ENCODE measurements at places on chromosomes 2 and 18.

- DNase-seq: no peak
These were observed 1337.2 kb upstream of the NRXN1 start for GRCh38 chr2:52369178-52369577.

DNA sequence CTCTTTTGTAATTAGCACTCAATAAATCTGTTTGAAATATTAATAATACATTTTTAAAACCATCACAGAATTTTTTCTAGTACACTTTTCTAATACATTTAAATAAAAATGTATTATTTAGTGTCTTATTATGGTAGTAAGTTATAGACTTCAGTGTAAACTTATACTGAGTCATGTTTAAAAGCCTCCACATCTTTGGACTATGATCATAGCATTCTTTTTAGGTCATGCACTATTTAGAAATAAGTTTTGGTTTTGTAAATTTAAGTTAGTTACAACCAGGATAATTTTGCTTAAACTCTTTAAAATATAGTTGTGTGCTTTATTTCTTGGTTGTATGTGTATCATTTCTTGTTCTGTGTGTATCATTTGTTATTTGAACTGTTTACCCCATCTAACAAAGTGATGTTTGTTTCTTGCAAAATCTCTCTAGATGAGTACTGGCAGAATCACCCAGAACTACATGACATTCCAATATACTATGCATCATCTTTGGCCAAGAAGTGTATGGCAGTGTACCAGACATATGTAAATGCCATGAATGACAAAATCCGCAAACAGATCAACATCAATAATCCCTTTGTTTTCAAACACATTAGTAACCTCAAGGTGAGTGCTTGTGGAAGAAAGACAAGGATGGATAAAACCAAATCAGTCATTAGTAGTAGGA is 16.7 kb downstream of the CPSF3 start:
- peak; percentile 78 for DNase-seq

- DNase-seq: peak; percentile 87
These were observed 176.4 kb downstream of the AGAP1 start for GRCh38 chr2:235669983-235670962.

DNA sequence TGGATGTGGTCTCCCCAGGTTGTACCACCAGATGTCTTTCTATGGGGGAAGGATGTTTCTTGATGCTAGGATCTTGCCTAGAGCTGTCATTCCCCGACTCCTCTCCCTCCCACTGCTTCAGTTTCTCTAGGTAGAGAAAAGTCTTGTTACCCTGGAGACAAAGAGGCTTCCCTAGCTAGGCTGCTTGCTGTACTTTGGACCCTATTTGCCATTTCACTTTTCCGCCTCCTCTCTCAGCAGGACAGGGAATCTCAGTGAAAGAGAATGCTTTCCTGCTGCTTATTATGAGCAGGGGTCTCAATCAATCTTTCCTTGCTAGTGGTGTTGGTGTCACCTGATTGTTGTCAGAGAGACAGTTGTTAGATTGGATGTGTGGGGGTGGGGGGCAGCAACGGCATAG is 818.8 kb upstream of the GYPC start:
- DNase-seq: no peak

GRCh38 chr2:18903750-18904149 is 314.4 kb upstream of the NT5C1B start:
- DNase-seq: no peak

DNA sequence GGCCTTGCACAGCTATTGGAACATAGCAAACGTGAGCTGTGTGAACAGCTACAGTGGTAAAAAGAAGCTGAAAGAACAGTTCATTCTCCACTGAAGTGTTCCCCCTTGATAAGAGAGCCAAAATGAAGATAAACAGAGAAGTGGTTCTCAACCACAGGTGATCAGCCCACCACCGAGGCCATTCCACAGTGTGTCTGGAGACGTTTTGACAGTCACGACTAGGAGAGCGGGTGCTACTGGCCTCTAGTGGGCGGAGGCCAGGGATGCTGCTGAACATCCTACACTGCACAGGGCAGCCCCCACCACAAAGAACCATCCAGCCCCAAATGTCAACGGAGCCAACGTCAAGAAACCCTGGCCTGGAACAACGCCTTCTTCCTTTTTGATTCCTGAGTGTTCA is 38.4 kb downstream of the ADCY3 start:
- DNase-seq: no peak

DNA sequence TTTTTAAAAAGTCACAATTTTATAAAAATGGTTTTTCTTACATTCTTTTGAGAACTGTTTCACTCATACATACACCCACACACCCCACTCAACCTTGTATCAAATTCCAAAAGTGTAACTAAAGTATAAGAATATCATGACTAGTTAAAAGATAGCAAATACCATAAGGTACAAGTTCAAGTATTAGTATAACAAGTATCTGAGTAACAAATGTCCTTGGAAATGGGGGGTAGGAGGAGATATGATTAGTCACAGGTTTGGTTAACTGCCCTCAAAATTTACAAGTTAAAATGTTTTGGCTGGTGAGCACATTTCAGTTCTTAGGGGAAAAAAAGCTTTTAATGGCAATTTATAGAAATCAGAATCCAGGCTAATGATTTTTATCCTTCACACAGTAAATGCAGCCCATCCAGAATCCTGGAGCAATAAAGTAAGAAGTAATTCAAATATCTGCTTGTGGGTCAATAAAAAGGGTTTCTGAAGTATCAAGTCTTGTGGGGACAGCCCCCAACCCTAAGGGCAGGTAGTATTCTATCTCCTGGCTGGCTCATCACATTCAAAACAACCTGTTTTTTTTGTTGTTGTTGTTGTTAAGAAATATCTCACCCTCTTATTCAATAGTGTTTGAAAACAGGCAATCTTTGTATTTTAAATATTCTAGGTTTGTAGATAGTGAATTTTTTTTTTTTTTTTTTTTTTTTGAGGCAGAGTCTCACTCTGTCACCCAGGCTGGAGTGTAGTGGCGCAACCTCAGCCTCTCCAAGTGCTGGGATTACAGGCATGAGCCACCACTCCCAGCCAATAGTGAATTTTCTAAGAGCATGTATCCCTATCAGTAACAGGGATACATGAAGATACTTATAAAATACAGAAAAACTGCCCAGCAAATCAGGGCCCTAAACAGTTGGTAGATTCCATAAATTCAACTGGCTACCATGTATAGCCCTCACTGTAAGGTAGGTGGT is 14.5 kb downstream of the IAH1 start:
- DNase-seq: no peak

- peak; percentile 32 for DNase-seq
These were observed 169.7 kb upstream of the LRP1B start for GRCh38 chr2:142300517-142300916.

GRCh38 chr2:9280224-9280623 is 73.6 kb downstream of the ASAP2 start:
- no peak for DNase-seq

DNA sequence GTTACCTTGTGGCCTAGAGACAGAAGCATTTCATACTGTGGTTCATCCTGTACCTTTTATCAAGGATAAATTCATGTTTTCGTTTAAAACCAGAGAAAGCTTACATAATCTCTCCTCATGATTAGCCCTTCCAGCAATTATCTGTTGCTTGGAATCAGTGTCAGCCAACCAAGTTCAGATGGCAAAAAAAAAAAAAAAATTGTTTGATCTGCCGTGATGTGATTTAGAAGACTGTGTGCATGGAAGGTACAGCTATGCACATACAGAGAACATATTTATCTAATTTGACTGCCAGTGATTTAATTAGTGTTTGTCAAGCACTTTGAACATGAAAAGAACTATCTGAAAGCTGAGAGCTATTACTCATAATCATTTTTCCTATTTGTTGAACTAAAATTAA is 180.9 kb downstream of the ZEB2 start:
- DNase-seq: no peak

DNA sequence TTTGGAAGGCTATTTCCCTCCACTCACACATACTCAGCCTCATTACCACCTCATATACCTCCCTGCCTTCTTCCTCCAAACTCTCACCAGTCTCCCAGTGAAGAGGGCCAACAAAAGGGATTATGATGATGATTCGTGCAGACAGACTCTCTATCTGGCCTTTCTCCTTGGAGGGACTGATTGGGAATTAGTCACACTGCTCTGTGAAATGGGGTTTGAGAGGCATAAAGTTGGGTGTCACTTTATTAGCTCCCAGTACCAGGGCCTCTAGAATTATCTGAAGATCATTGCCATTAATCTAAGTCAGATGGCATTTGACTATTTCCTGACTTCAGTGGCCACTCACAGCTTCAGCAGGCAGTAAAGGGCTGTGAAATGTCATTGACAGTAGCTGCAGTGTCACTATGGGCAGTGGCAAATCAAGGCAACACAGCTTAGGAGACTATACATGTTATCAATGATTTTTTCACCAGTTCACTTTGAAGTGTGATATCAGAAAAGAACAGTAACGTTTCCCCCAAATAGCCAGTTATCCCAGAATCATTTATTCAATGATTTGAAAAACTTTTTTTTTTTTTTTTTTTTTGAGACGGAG is 17.4 kb downstream of the CNRIP1 start:
- DNase-seq: no peak

DNA sequence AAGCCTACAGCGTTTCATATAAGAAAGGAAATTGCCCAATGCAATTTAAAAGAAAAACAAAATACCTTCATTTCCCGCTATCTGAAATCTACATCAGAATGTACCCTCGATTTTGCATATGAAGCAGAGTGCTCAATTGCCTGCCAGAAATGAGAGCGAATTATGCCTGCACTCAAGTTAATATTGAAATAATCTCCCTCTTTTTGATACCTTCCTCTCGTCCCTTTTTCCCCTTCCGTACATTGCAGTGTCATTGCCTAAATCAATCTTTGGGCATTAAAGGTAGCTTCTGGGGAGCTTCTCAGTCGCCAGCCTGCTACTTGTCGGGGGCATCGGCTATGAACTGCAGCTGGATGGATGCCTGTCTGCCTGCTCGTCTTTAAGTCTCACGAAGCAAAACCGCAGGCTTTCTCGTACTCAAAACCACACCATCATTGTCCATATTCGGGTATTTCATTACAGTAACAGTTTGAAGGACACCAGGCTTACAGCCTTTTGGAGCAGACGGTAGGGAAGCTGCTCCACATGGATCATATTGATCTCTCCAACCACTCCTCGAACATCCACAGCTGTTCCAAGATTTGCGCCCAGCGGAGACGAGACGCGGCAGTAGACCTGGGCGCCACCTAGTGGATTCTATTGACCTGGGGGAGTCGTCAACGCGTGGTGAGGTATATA is 64.0 kb upstream of the HNRNPA3 start:
- DNase-seq: peak; percentile 76

GRCh38 chr2:101516823-101517690 is 42.1 kb upstream of the RFX8 start:
- DNase-seq: peak; percentile 76

DNA sequence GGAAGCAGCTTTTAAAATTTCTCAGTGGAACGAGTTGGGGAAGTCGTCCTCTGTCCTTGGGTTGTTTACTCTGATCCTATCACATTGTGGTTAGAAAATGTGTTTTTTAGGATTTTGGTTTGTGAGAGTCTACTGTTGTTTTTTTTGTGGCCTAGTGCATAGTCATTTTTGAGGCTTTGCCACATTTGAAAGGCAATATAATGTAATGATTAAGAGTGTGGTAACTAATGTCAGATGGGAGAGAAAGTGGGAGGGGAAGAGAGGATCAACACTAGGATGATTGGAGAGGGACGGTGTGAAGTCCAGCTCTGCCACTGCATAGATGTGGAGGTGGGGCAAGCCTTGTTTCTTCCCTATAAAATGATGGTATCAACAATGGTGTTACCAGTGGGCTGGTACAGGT is 8.5 kb downstream of the SP140L start:
- DNase-seq: no peak

DNA sequence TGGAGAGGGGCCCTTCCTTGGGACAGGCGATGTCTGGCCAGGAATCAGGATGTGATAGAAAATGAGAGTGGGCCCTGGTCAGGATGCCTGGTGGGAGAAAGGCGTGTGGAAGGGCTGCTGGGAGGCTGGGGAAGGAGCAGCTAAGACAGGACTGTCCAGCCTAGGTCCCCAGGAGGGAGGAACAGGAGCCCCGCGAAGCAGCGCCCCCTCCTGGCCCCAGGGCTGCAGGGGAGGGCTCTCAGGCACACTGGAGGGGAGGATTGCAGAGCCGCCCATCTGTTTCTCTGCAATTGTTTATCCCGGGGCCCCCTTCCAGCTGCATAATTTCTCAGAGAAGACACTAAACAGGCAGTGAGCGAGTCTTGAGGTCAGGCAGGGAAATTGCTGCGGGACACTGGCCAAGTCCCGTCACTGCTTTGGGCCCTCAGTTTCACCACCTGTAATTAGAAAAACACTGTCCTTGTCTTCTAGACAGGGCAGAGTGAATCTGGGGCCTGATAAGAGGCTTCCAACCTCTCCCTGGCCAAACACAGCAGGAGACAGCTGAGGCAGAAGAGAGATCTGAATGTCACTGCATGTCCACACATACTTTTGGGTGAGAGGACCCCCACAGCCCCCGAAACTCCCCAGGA is 3.9 kb upstream of the NPPC start:
- DNase-seq: peak; percentile 14

DNA sequence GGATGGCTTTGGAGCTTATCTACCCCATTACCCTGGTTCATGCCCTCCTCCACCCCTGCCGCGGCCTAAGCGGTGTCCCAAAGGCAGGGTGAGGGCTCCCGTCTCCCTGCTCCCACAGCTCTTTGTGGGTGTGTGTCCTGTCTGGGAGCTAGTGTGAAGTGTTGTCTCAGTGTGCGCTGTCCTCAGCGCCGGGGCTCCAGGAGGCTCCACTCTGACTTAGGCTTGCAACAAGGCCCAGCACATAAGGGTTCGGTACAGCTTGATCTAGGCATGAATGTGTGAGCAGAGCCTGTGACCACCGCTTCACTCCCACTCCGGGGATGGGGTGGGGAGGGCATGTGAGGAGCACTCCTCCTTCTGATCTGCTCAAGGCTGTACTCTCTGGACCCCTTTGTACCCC is 1.2 kb downstream of the MC2R start:
- no peak for DNase-seq

GRCh38 chr2:235439959-235440662 is 53.7 kb upstream of the AGAP1 start:
- DNase-seq: no peak

GRCh38 chr18:64407606-64408005 is 258.7 kb upstream of the LINC00305 start:
- no peak for DNase-seq

GRCh38 chr2:132538331-132538855 is 121.8 kb downstream of the GPR39 start:
- no peak for DNase-seq

GRCh38 chr2:213167271-213167930 is 16.0 kb upstream of the IKZF2 start:
- no peak for DNase-seq

GRCh38 chr2:196719110-196719872 is 79.8 kb downstream of the CCDC150 start:
- peak; percentile 91 for DNase-seq

- no peak for DNase-seq
These were observed 96.6 kb upstream of the CTDP1 start for GRCh38 chr18:79582978-79583377.

DNA sequence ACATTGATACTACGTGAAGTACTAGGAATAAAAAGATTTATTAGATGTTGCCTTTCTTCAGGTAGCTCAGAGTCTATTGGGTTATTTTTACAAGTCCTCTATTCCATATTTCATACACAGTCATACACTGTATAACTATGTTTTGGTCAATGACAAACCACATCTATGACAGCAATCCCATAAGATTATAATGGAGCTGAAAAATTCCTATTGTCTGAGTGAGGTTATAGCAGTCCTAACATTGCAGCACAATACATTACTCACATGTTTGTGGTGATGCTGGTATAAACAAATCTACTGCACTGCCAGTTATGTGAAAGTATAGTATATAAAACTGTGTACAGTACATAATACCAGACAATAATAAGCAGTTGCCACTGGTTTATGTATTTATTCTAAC is 595.1 kb downstream of the MBD2 start:
- no peak for DNase-seq

GRCh38 chr2:120926463-120927264 is 191.0 kb downstream of the GLI2 start:
- no peak for DNase-seq
